ENCODE measurements at places on chromosomes 2 and 18. TPM values are rescaled to one million over a fixed set of nuclear protein-coding genes. Genes with fewer than 3 reads are reported as not detected.

DNA sequence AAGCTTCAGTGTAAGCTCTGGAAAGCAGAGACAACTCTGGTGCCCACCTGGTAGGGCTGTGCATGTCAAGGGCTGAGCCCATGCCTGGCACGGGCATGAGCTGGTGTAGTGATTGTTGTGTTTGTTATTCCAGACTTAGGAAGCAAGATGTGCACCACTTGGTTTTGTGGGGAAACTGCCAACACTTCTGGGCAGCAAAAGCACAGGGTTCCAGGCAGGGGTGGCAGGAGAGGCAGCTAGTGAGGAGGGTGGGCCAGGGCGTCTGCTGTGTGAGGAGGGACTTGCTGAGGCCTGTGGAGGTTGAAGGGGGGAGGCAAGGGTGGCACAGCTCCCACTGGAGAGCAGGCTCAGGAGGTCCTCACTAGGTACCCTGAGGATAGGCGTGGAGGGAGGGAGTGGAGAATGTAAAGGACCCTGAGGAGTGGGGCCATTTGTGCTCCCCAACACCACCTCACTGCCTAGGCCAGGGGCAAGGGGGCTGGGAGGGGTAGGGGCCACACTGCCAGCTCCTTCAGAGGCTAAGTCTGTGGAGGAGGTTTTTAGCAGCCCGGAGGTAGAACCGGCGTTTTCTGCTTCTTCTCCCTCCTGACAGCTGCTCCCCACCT is 104.0 kb upstream of the POU3F3 start:
- H3K27ac ChIP-seq = no peak overlapping the region
- H3K4me1 ChIP-seq = no peaks in the 10 kb centered on the region
- no peak overlapping the region for H3K4me3 ChIP-seq

DNA sequence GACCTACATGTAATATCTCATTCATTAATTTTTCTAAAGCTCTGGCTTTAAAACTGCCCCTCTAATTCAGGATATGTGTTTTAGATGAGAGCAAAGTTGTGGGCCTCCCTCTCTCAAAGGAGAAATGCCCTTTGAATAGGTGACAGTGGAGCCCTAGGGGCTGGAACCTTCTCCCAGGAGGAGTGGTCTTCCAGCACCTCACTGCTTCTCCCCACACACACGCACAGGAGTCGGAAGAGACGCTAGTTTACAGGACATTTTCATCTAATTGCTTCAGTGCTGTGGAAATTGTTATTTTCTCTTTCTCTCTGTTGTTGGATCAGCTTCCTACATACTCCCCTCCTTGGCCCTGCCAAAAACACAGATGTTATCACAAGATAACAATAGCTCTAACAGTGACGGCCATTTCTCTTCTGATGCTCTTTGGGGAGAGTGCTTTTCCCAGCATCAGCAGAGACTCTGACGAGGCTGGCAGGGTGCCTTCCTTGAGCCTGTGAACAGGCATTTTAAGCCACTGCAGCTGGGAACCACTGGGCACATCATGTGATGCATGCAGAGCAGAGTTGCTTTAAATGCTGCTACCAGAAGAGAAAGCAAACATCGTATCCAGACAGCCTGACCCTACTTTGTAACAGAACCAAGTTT is 209.4 kb upstream of the SP5 start:
- H3K27ac ChIP-seq = peak overlapping the region; percentile 85
- H3K36me3 ChIP-seq = no peaks in the 10 kb centered on the region
- H3K4me1 ChIP-seq = no peaks in the 10 kb centered on the region
- no peaks in the 10 kb centered on the region for H3K27me3 ChIP-seq
- peak overlapping the region; percentile 39 for H3K4me3 ChIP-seq

DNA sequence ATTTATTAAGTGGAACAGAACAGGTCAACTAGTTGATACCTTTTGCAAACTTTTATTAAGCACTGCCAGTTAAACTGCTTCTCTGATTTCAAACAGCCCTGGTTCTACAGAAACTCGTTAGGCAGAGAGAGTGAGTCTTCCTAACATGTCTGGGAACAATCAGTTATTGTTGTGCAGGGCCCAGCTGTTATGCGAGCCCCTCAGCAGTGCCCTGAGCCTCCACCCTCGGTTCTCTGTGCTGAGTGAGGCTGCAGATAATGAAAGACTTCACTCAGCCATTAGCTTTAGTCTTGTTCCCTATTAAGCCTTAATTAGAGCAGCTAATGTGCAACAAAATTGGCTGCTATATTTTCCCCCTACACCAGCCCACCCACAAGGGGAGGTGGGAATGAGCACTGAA is 39.6 kb downstream of the KCTD18 start:
- no peak overlapping the region for H3K4me3 ChIP-seq
- H3K27me3 ChIP-seq = no peaks in the 10 kb centered on the region
- H3K4me1 ChIP-seq = no peaks in the 10 kb centered on the region

- no peaks in the 10 kb centered on the region for H3K4me1 ChIP-seq
- peak overlapping the region; percentile 82 for H3K4me3 ChIP-seq
- H3K27ac ChIP-seq = peak overlapping the region; percentile 76
- DNase-seq = no peak
- H3K27me3 ChIP-seq = peaks cover 10% of the 10 kb centered on the region
Measured at GRCh38 chr2:170713543-170714380, 1.4 kb upstream of the SP5 start.

UGT1A8 gene
- not detected for total RNA-seq
